ENCODE measurements at places on chromosomes 7 and 10.

- DNase-seq: no peak
These were observed 199.1 kb upstream of the KCTD7 start for GRCh38 chr7:66429498-66430163.

DNA sequence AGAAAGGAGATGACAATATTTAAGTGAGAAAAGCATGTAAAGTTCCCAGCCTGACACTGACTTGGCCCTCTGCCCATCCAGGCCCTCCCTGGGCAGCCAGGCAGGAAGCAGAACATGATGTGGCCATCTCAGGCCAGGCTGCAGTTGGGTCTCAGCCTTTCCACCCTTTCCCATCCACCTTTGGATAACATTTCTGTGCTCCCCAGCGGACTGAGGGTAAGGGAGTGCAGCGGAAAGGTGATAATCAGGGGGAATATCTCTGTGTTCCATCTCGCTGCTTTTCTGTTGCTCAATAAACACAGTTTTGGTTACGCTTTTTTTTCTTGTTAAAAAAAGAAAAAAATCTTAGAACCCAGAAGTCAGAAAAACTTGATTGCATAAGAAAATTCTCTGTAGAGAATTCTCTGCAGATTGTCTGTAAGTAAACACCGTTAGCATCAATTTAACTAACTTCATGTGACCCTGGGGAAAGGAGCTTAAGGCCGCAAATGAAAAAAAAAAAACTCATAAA is 37.2 kb upstream of the TARP start:
- DNase-seq: no peak

GRCh38 chr10:73810358-73810734 is 1.1 kb downstream of the NDST2 start:
- no peak for DNase-seq

- DNase-seq: no peak
These were observed 17.7 kb upstream of the CFAP46 start for GRCh38 chr10:132960071-132960472.

DNA sequence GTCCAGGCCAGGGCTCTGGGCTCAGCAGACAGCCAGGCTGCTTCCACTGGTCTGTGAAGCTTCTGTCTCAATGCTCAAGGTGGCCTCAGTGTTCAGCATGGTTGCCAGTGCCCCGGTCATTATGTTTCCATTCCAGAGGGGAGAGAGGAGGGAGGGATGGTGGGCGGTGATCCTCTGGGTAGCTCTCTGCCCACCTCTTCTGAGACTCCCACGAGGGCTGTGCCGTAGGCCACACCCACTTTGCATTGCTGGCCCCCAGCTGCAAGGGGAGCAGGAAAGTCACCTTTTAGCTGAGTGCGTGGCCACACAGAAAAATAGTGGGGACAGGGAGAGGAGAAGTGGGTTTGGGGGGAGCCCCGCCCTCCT is 42.5 kb downstream of the FOXK1 start:
- no peak for DNase-seq

- no peak for DNase-seq
These were observed 24.7 kb upstream of the ST8SIA6 start for GRCh38 chr10:17479015-17479615.

DNA sequence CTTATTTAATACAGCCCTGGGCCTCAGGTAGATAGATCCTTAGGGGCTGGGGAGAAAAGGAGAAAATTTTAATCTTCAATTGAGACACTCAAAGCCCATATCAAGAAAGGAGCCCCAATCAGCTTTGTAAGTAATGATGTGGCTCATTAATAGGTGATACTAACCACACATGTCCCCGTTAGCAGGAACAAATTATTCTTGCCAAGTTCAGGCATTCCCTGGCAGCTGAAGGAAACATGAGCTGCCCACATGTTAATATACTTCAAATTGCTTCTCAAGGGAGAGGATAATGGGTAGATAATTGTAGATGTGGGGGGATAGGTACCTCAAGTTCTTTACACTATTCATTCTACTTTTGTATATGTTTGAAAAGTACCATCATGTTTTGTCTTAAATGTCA is 14.5 kb downstream of the IFIT5 start:
- peak; percentile 9 for DNase-seq

- no peak for DNase-seq
These were observed 25.0 kb downstream of the YKT6 start for GRCh38 chr7:44225566-44226395.

DNA sequence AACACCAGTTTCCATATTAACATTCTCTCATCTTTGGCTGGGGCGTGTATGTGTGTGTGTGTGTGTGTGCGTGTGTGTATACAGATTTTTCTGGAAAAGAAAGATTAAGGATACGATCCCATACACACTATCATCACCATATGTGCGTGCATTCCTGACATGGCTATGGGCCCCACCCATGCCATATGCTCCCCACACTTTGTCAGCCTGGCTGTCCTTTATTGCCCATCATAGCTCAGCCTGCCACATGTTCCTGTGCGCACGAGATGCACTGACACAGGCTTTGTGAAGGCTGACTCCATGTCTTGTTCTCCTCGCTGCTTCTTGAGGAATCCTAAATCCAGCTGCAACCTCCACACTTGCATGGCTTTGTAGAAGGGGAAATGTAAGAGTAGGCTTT is 984.1 kb downstream of the LRMDA start:
- no peak for DNase-seq

DNA sequence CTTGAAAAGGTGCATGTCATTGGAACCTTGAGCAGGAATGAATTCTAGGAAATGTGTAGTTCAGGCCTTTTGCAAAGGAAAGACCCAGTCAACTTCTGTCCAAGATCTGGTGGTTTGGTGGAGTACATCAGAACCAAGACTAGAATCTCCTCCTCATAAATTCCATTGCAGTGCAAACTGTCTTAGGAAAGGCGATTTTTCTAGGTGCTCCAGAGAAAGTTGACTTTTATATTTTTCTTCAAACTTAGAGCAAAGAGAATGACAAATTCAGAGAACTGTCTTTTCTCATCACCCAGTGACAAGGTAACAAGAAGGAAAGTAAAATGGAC is 50.0 kb downstream of the PRTFDC1 start:
- DNase-seq: no peak

DNA sequence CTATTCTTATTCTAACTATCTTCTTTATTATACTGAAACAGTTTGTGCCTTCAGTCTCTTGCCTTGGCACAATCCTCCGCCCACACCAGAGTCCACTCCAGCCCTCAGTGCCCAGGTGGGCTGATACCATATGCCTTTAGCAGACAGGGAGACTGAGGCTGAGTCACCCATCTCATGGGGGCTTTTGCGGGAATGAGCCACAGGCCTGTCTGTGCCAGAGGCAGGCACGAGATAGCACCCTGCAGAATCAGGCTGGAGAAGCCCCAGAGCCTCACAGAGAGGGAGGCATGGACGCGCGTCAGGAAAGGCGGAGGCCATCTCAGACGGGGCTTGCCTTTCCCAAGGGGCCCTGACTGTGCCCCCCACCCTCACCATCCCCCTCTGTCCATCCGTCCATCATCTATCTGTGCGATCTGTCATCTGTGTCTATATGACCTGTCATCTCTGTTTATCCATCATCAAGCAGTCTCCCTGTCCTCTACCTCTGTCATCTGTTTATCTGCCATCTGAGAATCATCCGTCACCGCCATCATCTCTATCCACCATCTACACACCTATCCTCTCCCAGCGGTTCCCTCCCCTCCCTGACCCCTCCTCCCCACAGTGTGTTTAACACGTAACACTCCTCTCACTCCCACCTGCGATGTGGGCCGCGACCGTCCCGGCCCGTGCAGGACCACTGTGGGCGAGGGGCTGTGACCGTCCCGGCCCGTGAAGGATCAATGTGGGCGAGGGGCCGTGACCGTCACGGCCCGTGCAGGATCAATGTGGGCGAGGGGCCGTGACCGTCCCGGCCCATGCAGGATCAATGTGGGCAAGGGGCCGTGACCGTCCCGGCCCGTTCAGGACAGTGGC is 7.3 kb upstream of the ADAP1 start:
- no peak for DNase-seq

DNA sequence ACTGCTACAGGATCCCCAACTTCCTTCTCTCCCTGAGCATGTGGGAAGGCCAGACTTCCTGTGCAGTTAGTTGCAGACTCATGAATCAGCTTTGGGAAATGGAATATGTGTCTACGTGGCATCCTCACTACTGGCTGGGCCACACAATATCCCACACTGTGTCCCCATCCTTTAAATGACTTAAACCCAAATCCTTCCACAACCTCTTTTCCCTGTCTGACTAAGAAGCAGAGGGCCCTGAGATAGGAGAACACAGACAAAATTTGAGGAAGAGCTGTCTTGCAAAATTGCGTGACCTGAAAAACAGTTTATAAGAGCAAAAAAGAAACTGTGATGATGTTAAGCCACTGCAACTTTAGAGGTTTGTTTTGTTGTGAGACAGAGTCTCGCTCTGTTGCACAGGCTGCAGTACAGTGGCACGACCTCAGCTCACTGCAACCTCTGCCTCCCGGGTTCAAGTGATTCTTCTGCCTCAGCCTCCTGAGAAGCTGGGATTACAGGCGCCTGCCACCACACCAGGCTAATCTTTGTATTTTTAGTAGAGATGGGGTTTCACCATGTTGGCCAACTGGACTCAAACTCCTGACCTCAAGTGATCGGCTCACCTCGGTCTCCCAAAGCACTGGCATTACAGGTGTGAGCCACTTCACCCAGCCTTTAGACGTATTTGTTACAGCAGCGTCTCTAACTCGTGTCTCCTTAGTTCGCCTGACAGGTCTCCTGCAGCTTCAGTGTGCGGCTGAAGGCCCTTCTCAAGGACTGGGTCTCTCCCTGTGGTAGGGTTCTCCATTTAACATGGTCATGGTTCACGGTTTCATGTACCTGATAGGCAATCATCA is 46.9 kb upstream of the SFMBT2 start:
- DNase-seq: no peak

DNA sequence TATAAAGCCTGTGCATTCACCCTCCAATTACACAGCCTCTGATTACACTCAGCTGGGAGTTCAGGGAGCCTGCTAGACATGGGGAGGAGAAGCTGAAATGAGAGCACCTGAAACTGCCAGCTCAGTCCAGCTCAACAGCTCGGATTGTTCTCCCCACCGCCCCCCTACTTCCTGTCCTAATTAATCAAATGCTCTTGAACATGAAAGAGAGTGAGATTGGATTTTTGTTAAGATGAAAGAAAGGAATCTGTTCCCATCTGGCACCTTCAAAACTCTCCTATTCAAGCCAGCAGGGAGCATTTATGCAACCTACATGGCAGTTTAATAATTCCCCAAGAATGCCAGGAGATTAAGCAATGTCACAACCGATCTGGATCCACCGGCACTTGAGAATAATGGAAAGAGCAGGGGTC is 98.0 kb downstream of the NPSR1 start:
- peak; percentile 82 for DNase-seq

DNA sequence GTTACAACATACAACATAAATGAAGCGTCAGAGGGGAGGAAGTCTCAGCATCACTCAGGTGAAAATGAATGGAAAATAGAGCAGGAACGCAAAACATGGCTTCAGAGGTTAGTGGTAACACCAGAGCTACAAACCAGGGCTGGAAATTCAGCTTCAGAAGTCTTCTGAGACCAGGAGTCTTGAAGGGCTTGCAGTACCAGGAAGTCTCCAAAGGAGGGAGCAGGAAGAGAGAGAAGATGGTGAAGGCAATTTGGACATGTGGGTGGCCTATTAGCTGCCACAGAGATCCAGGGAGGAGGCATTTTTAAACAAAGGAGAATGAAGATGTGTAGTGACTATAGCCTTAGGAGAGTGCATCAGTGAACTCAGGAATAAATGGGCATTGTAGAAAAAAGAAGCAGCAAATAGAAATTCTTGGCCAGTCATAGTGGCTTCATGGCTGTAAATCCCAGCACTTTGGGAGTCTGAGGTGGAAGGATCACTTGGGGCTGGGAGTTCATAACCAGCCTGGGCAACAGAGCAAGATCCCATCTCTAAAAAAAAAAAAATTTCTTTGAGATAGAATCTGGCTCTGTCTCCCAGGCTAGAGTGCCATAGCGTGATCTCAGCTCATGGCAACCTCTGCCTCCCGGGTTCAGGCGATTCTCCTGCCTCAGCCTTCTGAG is 9.3 kb upstream of the TET1 start:
- DNase-seq: peak; percentile 44

- DNase-seq: no peak
These were observed 8.0 kb downstream of the CDH23 start for GRCh38 chr10:71404503-71405295.

DNA sequence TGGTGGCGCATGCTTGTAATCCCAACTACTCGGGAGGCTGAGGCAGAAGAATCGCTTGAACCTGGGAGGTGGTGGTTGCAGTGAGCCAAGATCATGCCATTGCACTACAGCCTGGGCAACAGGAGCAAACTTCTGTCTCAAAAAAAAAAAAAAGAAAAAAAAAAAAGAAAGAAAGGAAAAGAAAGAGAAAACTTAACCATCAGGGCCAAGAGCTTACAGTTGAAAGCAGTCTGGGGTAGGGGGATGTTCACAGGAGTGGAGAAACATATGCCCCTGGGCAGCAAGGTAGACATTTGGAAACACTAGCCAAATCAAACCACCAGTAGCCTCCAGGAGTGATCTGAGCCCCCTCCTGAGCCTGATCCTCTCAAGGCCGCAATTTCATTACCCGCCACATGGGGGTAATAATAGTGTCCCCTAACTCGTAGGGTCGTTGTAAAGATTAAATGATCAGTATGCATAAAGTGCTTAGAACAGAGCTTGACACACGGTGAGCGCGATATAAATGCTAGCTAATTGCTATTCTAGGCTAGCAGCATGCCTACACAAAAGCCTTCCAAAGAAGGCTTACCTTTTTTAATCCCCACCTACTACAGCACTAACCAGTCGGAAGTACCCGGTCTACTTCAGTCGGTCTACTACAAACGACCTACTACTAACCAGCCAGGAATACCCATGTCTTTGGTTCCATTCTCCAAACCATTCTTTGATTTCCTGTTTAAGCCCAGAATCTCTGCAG is 274.3 kb upstream of the NEBL start:
- DNase-seq: no peak

DNA sequence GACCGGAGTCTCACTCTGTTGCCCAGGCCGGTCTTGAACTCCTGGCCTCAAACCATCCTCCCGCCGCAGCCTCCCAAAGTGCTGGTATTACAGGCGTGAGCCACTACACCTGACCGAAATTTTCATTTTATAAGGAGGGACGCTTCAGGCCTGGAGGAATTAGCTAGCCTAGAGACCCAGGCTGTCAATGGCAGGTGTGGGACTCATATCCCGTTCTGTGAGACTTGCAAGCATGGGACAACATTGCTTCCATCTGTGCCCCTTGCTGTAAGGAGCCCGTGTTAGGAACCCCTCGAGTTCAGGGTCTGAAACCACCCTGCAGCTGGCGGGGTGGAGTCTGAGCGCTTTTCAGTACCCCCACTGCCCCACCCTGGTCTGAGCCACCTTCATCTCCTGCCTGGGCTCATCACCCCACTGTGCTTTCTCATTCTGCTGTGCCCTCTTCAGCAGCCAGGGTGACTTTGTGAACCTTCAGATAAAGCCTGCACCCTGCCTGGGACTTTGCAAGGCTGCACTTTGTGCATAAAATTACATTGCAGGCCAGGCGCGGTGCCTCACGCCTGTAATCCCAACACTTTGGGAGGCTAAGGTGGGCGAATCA is 1.3 kb upstream of the DAGLB start:
- no peak for DNase-seq

GRCh38 chr7:1743481-1744230 is 73.6 kb downstream of the ELFN1 start:
- DNase-seq: no peak

GRCh38 chr10:3172081-3172445 is 519 bp downstream of the PITRM1 start:
- DNase-seq: no peak
